NCI-H187 (cell line): ENCODE measurements at places on chromosomes 1 and 21.

DNA sequence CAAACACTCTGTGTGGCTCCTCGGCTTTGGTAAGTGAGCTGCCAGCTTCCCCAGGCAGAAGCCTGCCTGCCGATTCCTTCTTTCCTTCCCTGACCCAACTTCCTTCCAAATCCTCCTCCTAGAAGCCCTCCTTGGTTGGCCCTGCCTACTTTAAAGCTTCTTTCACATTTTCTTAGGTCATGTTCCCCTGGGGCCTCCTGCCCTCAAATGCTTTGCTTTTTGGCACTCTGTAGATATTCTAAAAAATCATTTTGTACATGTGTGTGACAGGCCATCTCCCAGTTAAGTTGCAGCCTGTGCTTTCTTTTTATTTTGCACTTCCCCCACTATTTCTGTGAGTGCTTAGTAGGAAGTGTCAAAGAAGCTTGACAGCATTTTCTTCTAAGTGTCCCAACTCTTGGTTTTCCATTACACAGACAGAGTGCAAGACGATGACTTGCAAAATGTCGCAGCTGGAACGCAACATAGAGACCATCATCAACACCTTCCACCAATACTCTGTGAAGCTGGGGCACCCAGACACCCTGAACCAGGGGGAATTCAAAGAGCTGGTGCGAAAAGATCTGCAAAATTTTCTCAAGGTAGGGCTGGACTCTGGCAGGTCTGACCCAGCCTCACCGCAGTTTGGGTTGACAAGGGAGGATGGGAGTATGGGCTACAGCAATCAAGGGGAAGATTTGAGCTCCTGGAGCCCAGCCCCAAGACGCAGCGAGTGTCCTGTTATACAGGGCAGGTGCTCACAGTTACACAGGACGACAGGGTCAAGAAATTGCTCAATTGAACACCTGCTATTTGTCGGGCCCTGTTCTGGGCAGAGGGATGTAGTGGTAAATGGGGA, at the start of gene S100A9:
TSS of gene S100A9 (plus strand) at position 2 of the 838 bp plus-strand sequence. CDS start at position 432, 430 bp downstream.
- no peak for DNase-seq

GRCh38 chr1:64864018-64864940, 102.1 kb downstream of the JAK1 start:
- DNase-seq, result no peak

DNA sequence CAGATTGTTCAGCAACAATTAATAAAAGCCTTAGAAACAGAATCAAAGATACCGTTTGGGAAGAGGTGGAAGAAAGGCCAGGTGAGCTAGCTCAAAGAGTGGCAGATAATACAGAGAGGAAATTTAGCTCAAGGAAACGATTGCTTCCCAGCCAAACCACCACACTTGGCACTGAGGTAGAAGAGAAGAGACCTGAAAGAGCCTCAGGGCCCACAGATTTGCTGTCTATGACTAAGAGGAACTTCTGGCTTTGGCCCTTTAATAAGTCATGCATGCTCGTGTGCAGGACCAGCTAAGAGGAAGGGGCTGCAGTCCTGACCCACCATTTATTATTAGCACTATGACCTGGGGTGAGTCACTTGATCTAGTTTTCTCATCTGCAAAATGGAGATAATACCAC, 72.8 kb upstream of the BCL10 start:
- no peak for DNase-seq

DNA sequence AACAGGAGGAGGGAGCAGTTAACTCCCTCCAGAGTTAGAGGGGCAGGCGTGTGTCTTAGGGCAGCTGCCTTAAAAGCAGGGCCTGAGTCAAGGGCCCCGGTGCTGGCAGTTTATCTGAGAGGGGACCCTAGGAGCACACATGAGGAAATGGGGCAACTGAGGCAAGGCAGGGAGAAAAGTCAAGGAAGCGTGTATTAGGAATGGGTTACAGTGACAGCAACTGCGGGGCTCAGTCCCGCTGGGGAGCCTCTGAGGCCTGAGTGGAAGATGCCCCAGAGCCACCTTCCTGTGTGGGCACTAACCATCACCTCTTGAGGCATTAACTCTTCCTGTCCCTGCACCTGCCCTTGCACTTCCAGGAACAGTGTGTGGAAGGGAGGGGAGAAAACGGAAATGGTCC, 276.3 kb downstream of the MATN1 start:
- no peak for DNase-seq

DNA sequence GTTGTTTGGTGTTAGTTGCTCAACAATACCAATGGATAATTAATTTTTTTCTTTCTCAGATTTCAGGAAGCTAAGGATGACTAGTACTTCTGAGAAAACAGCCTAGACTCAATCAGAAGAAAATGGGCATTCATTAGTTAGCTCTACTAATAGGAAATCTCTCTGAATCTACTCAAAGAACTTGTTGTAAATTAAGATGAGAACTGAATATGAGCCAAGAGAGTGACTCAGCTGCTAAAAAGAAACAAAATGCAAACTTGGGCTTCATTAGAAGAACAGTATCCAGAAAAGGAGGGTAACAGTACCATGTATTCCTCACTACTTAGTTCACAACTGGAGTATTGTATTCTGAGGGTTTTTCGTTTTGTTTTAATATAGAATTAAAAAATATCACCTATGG, 12.5 kb downstream of the FOXJ3 start:
- no peak for DNase-seq

GRCh38 chr1:245546875-245547274, 392.1 kb downstream of the KIF26B start:
- DNase-seq, result no peak

DNA sequence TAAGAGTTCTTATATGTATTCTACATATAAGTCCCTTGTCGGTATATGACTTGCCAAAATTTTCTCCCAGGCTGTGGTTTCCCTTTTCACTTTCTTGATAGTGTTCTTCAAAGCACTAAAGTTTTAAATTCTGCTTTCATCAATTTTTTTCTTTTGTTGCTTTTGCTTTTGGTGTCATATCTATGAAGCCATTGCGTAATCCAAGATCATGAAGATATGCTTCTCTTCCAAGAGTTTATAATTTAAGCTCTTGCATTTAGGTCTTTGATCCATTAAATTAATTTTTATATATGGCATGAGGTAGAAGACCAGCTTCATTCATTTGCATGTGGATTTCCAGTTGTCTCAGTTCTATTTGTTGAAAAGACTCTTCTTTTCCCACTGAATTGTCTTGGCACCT, 22.2 kb downstream of the DESI2 start:
- no peak for DNase-seq

GRCh38 chr1:111987502-111987901, 2.0 kb downstream of the KCND3 start:
- no peak for DNase-seq

GRCh38 chr1:205325334-205325884, 3.9 kb upstream of the NUAK2 start:
- DNase-seq, result peak; percentile 70

GRCh38 chr1:37952738-37953137, 5.9 kb upstream of the INPP5B start:
- no peak for DNase-seq

- no peak for DNase-seq
Observed at GRCh38 chr1:226378071-226378470, 29.8 kb downstream of the PARP1 start.

GRCh38 chr21:44062380-44062779, 44.8 kb upstream of the PWP2 start:
- no peak for DNase-seq

- no peak for DNase-seq
Observed at GRCh38 chr1:221543529-221544120, 198.3 kb downstream of the DUSP10 start.

- DNase-seq, result no peak
Observed at GRCh38 chr1:92502247-92502646, 15.5 kb upstream of the GFI1 start.

- no peak for DNase-seq
Observed at GRCh38 chr1:200314085-200314750, 95.6 kb downstream of the ZNF281 start.

GRCh38 chr1:80369780-80370179, 1363.2 kb upstream of the ADGRL4 start:
- DNase-seq, result no peak

DNA sequence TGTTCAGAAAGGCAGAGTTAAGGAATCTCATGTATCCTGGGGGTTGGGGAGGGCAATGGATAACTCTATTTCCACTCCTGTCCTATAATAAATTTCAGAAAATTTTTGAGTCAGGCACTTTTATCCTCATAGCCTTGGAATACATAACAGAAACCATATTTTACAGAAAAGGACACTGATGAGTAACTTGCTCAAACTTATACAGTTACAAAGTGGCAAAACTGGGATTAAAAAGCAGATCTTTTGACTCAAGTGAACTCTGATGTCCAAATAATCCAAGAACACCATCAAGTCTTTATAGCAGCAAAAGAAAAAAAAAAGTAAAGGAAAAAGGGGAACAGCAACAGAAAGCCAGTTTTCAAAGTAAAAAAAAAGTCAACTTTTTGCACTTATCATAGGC, 36.9 kb downstream of the PHC2 start:
- no peak for DNase-seq

DNA sequence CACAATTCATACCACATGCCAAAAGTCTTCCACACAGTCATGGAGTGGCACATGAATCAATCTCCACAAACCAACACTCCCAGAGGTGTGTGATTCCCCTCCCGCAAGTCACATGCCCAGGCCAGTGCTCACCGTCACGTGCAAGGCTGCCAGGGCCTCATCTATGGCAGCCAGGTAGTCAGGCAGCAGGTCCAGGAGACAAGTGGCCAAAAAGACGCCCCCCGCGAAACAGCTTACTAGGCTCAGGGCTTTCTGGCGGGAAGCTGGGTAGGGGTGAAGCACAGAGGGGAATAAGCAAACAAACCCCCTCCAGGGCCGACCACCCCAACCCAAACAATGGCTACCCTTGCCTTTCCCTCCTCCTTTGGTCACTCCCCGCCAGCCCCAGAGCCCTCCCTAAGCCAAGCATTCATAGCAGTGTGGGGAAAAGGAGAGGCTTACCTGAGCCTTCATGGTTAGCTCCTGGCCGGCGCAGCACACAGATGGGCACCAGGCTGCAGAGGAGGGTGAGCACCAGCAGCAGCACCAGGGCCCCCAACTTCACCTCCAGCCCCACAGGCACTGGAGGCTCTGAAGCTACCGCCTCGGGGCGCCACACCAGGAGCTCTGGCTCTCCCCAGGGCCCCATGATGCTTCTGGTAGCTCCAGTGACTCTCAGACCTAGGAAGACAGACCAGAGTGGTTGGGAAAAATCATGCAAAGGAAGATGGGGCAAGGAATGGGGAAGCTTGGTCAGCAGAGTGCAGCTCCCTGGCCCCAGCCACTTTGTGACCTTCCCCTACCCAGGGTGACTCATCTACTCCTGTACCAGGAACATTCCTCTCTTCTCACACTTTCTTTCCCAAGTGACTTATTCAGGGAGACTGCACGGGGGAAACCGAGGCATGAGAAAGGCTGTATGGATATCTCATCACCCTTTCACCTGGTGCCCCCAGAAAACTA, 978 bp downstream of the SLC39A1 start:
- DNase-seq, result no peak

GRCh38 chr1:107833061-107833460, 131.9 kb downstream of the VAV3 start:
- DNase-seq, result no peak

- DNase-seq, result no peak
Observed at GRCh38 chr21:15472108-15473040, 257.4 kb upstream of the USP25 start.

GRCh38 chr1:84426376-84426775, 28.1 kb downstream of the DNASE2B start:
- no peak for DNase-seq

GRCh38 chr1:161045736-161046604, at the start of gene USF1:
TSS of gene USF1 (minus strand) at chr1:161045977. CDS start at chr1:161043275, 2,702 bp downstream.
- DNase-seq, result peak; percentile 100

DNA sequence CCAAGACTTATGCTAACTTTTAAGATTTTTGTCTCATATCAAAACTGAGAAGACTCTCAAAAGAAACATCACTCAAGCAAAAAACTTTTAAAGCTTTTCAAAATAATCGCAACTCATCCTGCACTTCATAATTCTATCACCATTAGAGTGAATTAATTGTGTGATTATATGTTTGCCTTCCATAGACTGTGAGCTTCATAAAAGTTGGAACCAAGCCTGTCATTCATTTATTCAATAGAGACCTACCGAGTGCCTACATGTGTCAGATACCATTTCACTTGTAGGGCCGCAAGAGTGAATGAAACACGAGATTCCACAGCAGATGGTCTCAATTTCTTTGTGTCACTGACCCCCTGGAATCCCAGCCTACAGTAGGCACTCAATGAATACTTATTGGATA, 106.4 kb downstream of the RHOU start:
- DNase-seq, result no peak

DNA sequence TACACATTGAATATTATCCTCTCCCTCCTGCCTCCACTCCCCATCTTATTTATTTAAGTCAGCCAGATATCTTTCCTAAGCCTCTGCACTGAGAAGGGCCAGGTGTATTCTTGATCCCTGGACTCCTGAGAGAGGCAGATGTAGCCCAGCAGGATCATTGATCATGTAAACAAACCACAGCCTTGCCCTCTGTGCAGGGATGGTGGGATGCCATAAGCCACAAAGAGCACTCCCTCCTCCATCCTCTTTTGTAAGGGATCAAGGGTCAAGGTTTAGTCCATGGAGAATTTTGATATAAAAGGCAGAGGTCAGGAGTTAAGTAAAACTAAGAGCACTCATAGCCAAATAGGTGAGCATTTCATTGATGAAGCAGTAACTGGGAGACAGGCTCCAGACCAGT, 17.3 kb downstream of the PHGDH start:
- DNase-seq, result no peak

- DNase-seq, result no peak
Observed at GRCh38 chr1:162564762-162565218, 3.3 kb downstream of the UAP1 start.

GRCh38 chr1:109109906-109110305, 4.0 kb upstream of the ELAPOR1 start:
- DNase-seq, result no peak

DNA sequence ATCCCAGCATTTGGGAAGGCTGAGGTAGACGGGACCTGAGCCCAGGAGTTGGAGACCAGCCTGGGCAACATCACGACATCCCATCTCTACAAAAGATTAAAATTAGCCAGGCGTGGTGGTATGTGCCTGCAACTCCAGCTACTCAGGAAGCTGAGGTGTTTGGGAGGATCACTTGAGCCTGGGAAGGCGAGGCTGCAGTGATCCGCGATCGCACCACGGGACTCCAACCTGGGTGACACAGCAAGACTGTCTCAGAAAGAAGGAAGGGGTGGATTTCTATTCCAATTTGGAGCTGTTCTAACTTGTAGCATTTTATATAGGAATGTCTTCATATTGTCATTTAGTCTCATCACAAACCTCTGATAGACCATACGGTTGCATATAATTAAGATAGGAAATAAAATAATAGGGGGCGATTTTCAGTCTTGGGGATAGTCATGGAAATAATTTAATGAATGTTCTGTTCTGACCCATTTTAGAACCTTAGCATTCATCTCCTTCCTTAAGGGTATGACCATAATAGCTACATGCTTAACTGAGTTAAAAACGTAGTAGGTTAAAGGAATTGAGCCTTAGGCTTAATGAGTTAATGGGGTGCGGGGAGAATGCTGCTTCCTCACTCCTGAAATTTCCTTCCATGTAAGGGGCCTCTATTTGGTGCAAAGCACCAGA, 93.1 kb downstream of the ADCY10 start:
- no peak for DNase-seq

- DNase-seq, result no peak
Observed at GRCh38 chr1:20139776-20140612, 871 bp downstream of the PLA2G2F start.
